RWPE2 (cell line): ENCODE measurements at places on chromosomes 11 and 22.

DNA sequence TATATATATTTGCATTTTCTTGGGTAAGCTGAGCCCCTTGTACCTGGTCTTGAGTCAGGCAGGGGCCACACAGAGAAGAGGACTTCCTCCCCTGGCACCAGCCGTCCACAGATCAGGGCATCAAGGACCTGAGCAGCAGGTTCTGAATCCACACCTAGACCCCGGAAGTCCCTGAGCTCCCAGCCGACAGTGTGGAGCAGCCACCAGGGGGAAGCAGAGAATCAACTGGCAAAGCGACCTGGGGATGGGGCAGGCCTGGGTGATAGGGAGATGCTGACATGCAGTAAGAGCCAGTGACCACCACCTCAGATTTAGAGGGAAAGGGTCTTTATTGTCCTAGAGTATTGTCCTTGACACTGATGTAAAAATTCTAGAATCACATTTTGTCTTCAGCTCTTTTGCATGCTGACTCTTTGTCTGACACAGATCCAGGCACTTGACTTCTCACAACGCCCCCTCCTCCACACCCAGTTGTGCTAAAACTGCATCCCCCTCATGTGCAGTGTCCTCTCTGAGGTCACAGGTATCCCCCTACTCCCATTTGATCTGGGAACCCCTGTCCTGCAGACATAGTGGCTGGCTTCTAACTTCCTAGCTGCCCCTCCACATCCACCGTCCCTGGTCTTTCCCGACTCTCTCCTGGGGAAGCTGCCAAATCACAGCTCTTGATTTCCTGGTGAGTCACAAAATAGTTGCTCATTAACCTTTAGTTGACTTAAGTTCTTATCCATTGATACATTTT is 109.3 kb downstream of the GGTLC2 start:
- no peaks in the 10 kb centered on the region for H3K27me3 ChIP-seq
- DNase-seq, result no peak
- no peaks in the 10 kb centered on the region for H3K36me3 ChIP-seq
- no peaks in the 10 kb centered on the region for H3K4me1 ChIP-seq
- no peak overlapping the region for H3K27ac ChIP-seq
- H3K4me3 ChIP-seq, result no peak overlapping the region

DNA sequence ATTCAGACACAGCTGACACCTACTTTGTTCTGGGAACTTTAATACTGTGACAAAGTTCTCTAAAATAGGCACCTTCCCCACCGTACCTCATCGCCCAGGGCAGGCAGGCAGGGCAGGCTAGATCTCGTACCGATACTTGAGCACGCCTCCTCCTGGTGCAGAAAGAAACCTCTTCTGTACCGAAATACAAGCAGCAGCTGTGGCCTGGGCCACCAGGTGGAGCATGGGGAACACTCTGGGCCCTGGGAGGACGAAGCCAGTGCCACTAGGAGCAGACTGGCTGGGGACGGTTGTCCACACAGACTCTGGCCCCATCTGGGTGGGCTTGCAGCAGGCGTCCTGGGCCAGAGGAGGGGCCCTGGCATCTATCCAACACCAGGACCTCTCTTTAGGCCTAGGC is 12.8 kb downstream of the PMM1 start:
- DNase-seq, result no peak
- no peak overlapping the region for H3K27ac ChIP-seq
- H3K36me3 ChIP-seq, result peaks cover 7% of the 10 kb centered on the region; the same call in 1 of the 2 replicates
- H3K4me1 ChIP-seq, result no peaks in the 10 kb centered on the region
- no peaks in the 10 kb centered on the region for H3K27me3 ChIP-seq
- H3K4me3 ChIP-seq, result no peak overlapping the region

- no peaks in the 10 kb centered on the region for H3K4me1 ChIP-seq
- no peak overlapping the region for H3K4me3 ChIP-seq
- no peak for DNase-seq
- H3K27ac ChIP-seq, result no peak overlapping the region
- H3K27me3 ChIP-seq, result no peaks in the 10 kb centered on the region
These were observed 294.6 kb upstream of the NARS2 start for GRCh38 chr11:78869293-78869692.

GRCh38 chr22:35777335-35777975 is 59.8 kb downstream of the APOL5 start:
- H3K36me3 ChIP-seq, result peaks cover 56% of the 10 kb centered on the region
- H3K27ac ChIP-seq, result peak overlapping the region; percentile 82
- DNase-seq, result no peak
- H3K4me3 ChIP-seq, result no peak overlapping the region
- H3K27me3 ChIP-seq, result no peaks in the 10 kb centered on the region

DNA sequence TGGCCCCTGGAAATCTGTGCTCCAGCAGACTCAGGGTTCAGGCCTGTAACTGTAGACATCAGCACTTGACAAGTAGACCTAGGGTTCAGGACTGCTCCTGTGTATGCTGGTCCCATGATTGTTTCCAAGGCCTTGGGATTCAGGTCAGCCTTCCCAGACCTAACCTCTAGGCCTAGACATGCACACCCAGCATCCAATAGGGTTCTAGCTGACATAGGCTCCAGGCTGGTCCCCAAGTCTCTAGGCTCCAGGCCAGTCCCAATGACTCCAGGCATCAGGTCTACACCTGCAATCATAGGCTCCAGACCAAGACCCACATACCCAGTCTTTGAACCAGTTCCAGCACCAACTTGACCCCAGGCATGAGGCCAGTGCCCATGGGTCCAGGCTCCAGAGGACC is 166.2 kb upstream of the GRIA4 start:
- no peak for DNase-seq
- H3K27me3 ChIP-seq, result peaks cover 2% of the 10 kb centered on the region
- H3K4me1 ChIP-seq, result no peaks in the 10 kb centered on the region
- H3K4me3 ChIP-seq, result no peak overlapping the region
